ENCODE measurements at places on chromosomes 6 and 20.

DNA sequence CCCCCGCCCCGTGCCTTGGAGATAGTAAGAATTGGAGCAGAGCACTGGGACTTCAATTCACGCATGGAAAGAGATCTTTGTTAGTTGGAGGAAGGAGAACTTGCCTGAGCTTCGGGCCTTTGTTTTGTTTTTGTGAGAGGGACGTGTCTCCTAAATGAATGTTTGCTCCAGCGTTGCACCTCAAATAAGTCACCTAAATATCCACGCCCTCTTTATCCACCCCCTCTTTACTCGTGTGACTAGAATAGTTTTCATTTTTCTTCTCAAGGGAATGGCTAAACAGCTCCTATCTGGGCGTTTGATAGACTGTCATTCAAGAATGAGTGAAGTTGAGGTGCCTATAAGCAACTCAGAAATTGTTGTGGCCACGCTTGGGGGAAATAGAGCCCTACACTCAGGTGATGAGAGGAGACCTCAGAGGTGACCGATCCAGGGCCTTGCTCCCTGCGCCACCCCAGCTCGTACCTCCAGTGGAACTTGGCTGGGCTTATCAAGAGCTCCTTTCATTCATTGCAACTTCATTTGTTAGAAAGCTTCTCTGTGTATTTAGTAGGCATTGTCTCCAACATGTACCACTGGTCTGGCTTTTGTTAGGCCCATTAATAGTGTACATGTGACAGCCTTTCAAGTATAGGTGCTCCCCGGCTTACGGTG lies 861 bp downstream of the PCMTD2 start:
- no peak for DNase-seq

DNA sequence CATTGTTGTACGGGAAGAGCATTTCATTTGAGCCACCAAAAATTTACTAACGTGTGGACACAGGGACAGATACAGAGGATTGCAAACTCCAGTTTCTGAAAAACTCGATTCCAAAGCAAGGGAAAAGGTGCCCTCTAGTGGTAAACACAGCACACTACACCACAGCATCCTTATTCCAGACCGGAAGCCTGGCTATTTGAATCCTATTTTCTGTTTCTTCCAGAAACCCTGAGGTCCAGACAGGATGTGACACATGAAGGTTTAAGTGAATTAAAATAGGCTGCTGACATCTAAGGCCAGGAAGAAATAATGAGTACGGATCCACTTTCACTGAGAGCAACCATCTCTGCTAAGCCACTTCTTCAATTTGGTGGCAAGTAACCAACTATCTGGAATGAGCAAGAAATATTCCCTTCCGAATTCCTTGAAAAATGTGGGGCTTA lies 31.8 kb upstream of the GMPR start:
- DNase-seq = no peak

- DNase-seq = no peak
These were observed 60.3 kb downstream of the VTA1 start for GRCh38 chr6:142207265-142207877.

DNA sequence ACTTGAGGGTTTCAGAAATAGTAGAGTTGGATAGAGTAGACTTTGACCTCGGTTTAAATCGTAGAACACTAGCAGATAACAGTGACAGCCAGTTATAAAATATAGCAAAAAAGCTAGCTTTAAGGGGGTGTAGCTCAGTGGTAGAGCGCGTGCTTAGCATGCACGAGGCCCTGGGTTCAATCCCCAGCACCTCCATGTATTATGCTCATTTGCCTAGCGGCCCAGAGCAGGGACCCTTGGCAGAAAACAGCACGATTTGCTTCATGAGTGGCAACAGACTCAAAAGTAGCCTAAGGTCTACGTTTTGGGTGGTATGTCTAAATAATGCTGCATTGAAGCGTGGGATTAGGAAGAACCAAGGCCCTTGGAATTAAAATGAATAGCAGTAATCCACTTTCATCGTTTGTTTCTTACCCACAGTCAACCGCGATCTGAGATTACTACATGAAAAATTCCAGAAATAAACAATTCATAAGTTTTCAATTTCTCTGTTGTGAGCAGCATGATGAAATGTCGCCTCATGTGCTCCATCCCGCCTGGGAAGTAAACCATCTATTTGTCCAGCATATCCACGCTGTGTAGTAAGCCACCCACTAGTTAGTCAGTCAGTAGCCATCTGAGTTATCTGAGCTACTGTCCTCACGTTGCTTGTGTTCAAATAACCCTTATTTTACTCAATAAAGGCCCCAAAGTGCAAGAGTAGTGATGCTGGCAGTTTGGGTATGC lies 184.9 kb downstream of the GPX5 start:
- no peak for DNase-seq

- peak; percentile 19 for DNase-seq
These were observed 12.1 kb downstream of the ACSS2 start for GRCh38 chr20:34888468-34888867.

GRCh38 chr6:44117397-44118128 lies 9.7 kb downstream of the MRPL14 start:
- DNase-seq = no peak

- no peak for DNase-seq
These were observed 35.9 kb downstream of the SULF2 start for GRCh38 chr20:47749339-47749738.

GRCh38 chr6:41071501-41071922 lies 644 bp downstream of the OARD1 start:
- no peak for DNase-seq

- DNase-seq = no peak
These were observed 579.8 kb upstream of the AGPAT4 start for GRCh38 chr6:161853657-161854056.

DNA sequence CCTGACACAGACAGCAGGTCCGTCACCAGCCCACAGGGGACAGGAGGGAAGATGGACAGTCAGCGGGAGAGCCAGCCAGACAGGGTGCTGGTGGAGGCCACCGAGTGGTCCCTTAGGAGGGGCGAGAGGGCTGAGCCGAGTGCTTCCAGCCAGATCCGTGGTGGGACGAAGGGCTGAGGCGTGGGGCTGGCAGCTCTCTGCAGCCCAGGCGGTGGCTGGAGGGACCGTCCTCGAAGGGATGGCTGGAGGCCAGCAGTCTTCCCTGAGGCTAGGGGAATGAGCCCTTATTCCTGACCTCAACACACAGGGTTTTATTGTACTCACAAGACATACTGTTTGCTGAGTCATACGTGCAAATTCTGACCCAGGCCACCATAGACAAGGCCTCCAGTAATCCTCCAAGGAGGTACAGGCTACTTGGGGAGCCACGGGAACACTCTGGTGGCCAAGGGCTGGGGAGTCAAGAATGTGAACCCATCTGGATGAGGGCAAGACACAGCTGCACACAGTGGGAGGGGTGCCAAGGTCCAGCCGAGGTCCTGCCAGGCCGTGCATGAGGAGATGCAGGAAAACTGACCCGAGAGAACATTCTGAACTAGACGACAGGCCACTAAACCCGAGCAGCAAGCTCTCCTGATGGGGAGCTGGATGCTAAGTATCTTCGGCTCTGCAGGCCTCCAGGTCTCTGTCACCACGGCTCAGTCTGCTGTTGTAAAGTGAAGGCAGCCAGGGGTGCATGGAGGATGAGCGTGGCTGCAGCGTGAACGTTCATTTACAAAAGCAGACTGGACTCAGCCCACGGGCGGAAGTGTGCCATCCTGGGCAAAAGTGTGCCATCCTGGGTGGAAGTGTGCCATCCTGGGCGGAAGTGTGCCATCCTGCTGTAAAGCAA lies 242.5 kb downstream of the TTLL2 start:
- DNase-seq = no peak

- no peak for DNase-seq
These were observed 11.1 kb upstream of the TXNDC5 start for GRCh38 chr6:7921632-7922092.

DNA sequence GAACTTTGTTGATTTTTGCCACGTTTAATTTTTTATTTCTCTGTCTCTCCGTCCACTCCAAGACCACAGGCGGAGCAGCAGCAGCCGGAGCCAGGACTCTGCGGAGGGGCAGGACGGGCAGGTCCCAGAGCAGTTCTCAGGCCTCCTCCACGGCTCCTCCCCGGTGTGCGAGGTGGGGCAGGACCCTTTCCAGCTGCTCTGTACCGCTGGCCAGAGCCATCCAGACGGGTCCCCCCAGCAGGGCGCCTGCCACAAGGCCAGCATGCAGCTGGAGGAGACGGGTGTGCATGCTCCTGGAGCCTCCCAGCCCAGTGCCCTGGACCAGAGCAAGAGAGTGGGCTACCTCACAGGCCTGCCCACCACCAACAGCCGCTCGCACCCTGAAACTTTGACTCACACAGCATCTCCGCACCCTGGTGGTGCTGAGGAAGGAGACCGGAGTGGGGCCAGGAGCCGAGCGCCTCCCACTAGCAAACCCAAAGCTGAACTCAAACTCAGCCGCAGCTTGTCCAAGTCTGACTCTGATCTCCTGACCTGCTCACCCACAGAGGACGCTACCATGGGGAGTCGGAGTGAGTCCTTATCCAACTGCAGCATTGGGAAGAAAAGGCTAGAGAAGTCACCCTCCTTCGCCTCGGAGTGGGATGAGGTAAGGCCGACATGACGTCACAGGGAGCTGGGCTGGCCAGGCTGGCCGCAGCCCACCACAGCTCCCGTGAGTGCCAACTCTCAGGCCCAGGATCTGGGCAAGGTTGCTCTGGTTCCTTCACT lies 123.5 kb downstream of the TCP11 start:
- no peak for DNase-seq

- DNase-seq = no peak
These were observed 3.4 kb downstream of the LINC00237 start for GRCh38 chr20:21102603-21103311.

GRCh38 chr6:103335412-103335811 lies 1524.3 kb downstream of the HACE1 start:
- no peak for DNase-seq

Data from bone marrow (tissue), 2 donors.